ENCODE measurements at places on chromosomes 1 and 21.

DNA sequence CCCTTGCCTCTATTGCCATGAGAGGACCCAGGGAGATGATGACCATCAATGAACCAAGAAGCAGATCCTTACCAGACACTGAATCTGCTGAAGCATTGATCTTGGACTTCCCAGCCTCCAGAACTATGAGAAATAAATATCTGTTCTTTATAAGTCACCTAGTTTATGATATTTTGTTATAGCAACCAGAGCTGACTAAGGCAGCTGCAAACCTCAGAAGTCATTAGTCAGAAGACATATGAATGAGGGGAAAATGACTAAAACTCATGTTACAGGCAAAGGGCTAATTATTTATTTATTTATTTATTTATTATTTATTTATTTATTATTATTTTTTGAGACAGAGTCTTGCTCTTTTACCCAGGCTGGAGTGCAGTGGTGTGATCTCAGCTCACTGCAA, 321.1 kb downstream of the TGFB2 start:
- DNase-seq = no peak

DNA sequence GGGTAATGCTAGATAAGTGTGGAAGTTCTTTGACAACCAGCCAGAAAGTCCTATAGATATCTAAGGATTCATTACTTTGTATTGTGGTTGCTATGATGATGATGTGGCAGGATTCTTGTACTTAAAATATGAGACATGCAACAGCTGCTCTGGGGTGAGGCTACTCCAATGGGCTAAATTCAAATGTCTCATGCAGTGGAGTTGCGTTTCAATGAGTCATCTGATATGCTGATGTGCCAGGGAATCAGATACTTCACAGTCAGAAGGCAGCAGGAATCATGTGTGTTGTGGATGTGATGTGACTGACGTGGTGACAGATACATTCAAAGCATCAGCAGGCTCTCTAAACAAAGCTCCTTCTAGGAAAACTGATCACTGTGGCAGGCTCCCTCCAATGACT, 66.5 kb downstream of the TSEN15 start:
- no peak for DNase-seq

- DNase-seq = no peak
Observed at GRCh38 chr1:245179706-245180105, 24.9 kb downstream of the KIF26B start.

DNA sequence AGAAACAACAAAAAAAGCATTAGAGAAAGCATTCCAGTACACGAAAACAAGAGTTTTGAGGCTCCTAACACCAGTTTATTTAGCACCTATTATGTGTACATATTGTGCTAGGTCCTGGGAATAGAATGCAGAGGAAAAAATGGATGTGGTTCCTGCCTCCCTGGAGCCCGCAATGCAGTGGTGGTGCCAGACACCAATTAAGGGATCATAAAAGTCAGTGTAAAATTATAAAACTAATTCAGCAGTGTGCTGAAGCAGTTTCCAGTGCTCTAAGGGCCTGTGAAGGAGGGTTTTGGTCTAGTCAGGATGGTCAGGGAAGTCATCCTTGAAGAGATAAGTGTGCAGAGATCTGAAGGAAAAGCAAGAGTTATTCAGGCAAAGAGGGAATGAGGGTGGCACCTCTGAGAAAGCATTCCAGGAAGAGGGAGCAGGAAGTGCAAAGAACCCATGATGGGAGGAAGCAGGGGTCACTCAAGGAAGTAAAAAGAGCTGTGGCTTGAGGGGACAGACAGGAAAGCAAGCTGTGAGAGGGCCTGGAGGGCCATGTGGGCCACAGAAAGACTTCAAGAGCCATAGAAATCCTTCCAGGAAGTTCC, 65.2 kb upstream of the IFNLR1 start:
- no peak for DNase-seq

DNA sequence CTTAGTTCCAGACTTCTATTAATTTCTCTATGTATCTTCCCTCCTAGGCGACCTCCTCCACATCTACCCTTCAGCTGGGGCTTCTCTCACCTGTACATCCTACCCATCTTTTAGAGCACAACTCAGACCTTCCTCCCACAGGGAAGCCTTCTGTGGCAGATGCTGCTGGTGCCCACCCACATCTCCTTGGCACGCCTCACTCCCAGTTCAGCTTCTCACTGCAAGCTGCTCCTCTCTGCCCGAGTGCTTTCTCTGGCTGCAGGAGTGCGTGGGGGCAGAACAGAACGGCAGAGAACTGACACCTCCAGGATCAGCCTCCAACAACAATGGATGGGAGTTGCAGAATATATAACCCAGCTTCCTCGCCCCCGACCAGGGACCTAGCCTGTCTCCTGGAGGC, 36.5 kb downstream of the ZBTB18 start:
- DNase-seq = peak; percentile 37

DNA sequence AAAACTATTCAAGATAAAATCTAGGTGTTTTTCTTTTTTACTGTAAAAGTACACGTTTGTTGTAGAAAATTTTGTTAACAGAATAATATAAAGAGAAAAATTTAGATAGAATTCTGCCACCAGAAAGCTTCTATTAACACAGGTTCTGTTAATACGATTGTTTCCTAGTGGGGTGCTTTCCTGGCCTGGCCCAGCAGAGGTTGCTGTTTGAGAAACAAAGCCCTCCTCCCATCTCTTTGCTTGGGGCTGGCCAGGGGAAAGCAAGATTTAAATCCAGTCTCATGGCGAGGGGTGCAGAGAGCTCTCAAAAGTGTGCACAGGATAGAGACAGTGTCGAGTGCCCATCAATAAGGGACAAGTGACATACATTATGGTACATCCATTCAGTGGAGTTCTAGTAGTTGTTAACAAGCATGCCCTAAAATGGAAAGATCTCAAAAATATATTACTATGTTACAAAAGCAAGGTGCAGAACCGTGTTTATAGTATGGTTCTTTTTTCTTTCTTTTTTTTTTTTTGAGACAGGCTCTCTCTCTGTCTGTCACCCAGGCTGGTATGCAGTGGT, 14.6 kb upstream of the ACBD3 start:
- DNase-seq = no peak

DNA sequence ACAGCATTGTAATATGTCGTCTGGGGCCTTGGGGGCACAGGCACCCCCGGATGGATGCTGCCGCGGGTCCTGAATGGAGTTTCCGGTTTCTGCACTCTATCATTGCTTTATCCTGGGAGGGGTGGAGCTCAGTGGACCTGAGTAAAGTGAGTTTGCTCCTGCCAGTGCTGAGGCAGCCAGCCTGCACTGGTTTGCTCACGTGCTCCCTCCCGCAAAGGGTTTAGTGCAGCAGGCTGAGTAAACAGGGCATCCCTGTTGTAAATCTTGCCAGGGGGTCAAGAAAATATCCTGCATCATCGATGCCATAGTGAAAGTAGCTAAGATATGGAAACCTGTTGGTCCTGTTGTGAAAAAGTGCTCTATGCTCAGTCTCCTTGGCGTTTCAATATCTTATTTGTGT, 85.6 kb upstream of the BRINP3 start:
- no peak for DNase-seq

GRCh38 chr1:170886460-170886859, 48.9 kb upstream of the MROH9 start:
- no peak for DNase-seq

DNA sequence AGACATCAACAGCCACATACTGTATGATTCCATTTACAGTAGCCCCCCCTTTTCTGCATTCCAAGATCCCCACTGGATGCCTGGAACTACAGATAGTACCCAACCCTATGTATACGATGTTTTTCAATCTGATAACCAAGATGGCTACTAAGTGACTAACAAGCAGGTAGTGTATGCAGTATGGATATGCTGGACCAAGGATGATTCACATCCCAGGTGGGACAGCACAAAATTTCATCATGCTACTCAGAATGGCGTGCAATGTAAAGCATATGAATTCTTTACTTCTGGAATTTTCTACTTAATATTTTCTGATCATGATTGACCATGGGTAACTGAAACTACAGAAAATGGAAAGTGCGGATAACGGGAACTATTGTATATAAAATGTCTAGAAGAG, 30.0 kb upstream of the MRPS6 start:
- DNase-seq = no peak

DNA sequence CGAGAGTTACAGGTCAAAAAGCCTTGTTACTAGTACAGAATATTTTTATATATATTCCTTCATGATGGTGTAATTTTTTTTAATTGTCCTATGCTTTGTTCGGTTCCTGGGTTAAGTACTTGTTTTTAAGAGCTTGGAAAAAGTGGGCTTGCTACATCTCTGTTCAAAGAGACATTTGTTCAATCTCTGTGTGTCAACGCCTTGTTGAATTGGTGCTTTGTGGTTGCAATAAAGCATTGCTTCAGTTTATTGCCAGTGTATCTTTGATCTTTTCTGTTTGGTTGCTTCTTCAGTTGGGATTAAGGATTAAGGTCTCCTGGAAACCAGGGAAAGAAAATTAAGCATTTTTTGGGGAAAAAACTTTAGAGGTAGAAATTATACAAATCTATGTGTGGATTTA, 47.7 kb upstream of the DNASE2B start:
- no peak for DNase-seq

DNA sequence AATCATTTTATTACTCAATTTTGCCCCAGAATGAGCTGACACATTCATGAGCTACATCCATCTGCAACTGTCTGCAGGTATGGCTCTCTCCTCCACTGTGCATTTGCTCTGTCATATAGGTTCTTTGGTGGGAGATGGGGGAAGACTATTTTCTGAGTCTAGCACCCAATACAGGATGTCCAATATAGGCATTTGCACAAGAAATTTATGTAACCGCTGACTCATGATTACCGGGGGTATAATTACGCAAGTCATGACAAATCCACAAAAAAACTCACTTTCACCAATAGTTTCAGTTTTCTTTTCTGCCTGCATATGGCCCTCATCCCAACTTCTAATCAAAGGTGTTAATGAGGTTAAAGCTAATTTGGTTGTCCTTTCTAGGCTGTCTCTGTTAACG, 17.5 kb upstream of the VSIG8 start:
- no peak for DNase-seq

- no peak for DNase-seq
Observed at GRCh38 chr1:101178688-101179491, 57.9 kb upstream of the S1PR1 start.

- DNase-seq = no peak
Observed at GRCh38 chr1:212614453-212615200, 6.1 kb downstream of the ATF3 start.

DNA sequence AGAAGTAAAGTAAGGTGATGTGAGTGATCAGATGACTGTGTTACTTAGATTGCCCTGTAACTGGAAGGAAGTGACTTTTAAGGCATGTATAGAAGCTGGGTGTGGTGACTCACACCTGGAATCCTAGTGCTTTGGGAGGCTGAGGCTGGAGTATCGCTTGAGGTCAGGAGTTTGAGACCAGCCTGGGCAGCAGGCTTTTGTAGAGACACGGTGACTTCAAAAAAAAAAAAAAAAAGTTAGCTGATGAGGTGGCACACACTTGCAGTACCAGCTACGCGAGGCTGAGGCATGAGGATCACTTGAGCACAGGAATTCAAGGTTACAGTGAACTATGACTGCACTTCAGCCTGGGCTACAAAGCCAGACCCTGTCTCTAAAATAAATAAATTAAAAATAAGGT, 2.3 kb upstream of the USP16 start:
- DNase-seq = no peak

- DNase-seq = no peak
Observed at GRCh38 chr21:41923186-41923585, 30.6 kb downstream of the C2CD2 start.

- DNase-seq = peak; percentile 42
Observed at GRCh38 chr1:210850556-210850955, 283.4 kb downstream of the KCNH1 start.

DNA sequence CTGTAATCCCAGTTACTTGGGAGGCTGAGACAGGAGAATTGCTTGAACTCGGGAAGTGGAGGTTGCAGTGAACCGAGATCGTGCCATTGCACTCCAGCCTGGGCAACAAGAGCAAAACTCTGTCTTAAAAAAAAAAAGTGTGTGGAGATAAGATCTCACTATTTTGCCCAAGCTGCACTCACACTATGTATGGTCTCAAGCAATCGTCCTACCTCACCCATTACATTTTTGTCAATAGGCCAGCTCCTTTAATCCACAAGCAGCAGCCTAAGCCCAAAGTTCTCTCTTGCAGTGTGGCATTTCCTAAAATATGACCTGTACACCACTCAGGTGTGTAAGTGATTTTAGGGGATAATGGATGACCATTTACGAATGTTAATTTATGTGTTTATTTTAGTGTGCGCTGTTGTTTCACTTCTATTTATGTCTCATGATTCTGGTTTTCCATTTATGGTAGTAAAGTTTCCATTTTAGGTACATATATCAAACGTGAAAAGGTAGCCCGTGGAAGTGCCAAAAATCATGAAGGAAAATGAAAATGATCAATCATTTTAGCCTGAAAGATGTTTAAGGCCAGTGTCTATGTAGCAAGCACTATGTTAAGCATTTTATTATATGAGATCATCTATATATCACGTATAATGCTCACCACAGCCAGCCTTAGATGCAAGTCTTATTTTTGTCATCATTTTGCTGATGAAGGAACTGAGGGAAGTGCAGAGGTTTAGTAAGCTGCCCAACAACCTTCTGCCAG, 5.6 kb downstream of the LCK start:
- DNase-seq = no peak

DNA sequence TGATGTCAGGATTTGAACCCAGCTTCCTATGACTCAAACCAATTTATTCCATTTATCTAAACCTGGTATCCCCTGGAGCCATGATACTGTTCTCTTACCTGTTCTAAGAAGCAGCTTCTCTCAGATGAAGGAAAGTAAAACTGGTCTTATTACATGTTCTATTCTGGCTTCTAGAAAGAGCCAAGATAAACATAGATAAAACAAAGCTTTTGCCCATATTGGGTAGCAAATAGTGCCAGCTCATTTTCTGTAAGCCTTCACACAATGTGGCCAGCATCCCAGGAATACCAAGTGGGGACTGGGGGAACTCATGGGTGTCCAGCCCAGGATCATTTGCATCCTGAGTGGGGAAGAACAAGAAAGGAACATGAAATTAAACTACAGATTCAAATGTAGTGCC, 53.5 kb upstream of the EPHA8 start:
- DNase-seq = no peak

GRCh38 chr1:101314244-101314643, 77.4 kb downstream of the S1PR1 start:
- DNase-seq = no peak

DNA sequence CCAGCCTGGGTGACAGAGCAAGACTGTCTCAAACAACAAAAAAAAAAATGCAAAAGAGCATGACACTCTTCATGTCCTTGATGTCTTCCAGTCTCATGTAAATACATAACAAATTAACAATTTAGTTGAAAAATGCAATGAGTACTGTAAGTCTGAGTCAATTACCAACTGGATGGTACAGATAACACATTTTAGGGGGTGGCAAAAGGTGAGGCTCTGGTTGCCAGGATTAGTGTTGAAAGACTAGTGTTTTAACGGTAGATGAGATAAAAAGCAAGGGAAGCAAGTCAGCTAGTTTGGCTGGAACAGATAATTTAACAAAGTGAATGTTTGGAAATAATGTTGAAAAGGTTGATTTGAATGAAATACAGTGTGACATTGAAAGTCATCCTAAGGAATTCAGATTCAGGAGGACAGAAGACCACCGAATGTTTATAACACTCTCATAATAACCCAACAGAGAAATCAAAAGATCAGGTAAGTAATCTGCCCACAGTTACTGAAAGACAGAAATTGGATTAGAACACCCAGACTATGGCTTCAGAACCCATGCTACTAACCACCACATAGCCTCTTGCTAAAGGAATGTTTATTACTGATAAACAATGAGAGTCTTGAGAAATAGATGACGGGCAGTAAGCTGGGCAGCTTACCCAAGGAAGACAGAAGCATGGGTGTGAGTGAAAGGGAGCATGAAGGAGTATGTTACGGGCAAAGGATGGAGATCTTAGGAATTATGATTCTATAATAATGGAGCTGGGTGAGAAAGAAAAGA, 312.4 kb downstream of the HMCN1 start:
- no peak for DNase-seq

- no peak for DNase-seq
Observed at GRCh38 chr1:245615001-245615400, 460.2 kb downstream of the KIF26B start.
